ENCODE measurements at places on chromosomes 5 and 9. TPM values are rescaled to one million over a fixed set of nuclear protein-coding genes. Genes with fewer than 3 reads are reported as not detected.

Gene CYSTM1
- 601 TPM for polyA plus RNA-seq

DNA sequence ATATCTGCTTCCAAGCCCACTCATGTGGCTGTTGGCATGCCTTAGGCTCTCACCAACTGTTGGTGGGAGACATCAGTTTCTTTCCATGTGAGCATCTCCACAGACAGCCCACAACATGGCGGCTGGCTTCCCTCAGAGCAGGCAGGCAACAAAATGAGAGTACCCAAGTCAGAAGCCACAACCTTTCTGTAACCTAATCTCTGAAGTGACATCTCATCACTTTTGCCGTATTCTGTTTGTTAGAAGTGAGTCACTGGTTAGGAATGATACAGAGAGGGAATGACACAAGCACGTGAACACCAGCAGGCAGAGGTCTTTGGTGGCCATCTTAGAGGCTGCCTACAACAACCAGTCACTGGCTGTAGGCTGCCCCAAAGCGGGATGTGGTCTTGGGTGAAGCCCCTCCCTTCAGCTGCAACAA lies 88.6 kb upstream of the RASGRF2 start:
- no peak overlapping the region for H3K27ac ChIP-seq
- H3K4me1 ChIP-seq: no peaks in the 10 kb centered on the region
- H3K27me3 ChIP-seq: no peaks in the 10 kb centered on the region
- no peak overlapping the region for H3K4me3 ChIP-seq
- peaks cover 2% of the 10 kb centered on the region for H3K36me3 ChIP-seq

- DNase-seq: no peak
- no peaks in the 10 kb centered on the region for H3K27me3 ChIP-seq
- no peak overlapping the region for H3K4me3 ChIP-seq
- no peaks in the 10 kb centered on the region for H3K4me1 ChIP-seq
- no peak overlapping the region for H3K27ac ChIP-seq
- H3K36me3 ChIP-seq: no peaks in the 10 kb centered on the region
Observed at GRCh38 chr5:101160002-101160401, 256.9 kb upstream of the ST8SIA4 start.

DNA sequence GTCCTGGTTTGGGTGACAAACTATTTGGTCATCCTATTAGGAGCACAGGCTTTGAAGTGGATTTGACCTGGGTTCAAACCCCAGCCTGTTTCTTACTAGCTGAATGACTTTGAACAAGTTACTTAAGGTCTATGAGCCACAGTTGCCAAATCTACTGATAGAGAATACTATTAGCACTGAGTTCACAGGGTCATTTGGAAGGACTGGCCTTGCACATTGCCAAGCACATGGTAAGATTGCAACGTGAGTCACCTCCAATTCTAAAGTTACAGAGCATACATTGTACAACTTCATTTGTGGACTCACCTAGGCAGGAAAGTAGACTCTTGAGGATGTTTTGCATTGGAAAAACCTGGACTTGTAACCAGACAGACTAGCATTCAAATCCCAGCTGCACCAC lies 38.9 kb downstream of the MFAP3 start:
- H3K36me3 ChIP-seq: no peaks in the 10 kb centered on the region
- H3K27me3 ChIP-seq: no peaks in the 10 kb centered on the region
- H3K27ac ChIP-seq: no peak overlapping the region
- DNase-seq: no peak

- DNase-seq: no peak
- no peaks in the 10 kb centered on the region for H3K4me1 ChIP-seq
- H3K4me3 ChIP-seq: no peak overlapping the region
- peaks cover 94% of the 10 kb centered on the region for H3K36me3 ChIP-seq
Observed at GRCh38 chr9:33354651-33355211, 47.6 kb downstream of the AQP7 start.

Gene DOCK2
- 0.55 TPM for polyA plus RNA-seq

DNA sequence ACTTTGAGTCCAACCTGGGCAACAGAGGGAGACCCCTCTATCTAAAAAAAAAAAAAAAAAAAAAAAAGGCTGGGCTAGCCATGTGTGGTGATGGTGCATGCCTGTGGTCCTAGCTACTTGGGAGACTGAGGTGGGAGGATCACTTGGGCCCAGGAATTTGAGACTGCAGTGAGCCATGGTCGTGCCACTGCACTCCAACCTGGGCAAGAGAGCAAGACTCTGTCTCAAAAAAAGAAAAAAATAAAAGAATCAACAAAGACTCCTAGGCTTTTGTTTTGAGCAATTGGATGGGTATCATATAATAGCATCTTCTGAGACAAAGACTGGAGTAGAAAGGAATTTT lies 481.7 kb upstream of the PAPPA start:
- H3K4me1 ChIP-seq: no peaks in the 10 kb centered on the region
- no peak overlapping the region for H3K4me3 ChIP-seq
- no peaks in the 10 kb centered on the region for H3K27me3 ChIP-seq
- no peak for DNase-seq
- H3K27ac ChIP-seq: no peak overlapping the region
- no peaks in the 10 kb centered on the region for H3K36me3 ChIP-seq

Gene FAM153A
- 0.04 TPM for polyA plus RNA-seq

DNA sequence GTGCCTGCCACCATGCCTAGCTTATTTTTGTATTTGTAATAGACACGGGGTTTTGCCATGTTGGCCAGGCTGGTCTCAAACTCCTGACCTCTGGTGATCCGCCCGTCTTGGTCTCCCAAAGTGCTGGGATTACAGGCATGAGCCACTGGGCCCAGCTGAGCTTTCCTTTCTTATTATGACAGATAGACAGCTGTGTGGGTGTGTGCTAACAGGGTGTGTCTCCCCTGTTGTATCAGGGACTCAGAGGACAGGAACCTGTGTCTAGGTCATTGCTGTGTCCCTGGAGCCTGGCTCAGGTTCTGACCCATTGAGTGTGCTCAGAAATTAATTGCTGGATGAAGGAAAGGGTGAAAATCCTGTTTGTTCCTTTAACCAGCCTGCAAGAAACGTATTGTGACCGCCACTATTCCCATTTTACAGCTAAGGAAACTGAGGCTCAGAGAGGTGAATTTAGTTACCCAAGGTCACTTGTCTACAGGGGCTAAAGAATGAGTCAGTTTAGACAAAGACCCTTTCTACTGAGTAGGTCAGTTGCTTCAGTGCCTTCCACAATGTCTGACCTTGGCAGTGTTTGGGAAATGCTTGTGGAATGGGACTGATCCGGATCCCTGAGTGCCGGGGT lies 16.8 kb downstream of the NCS1 start:
- H3K4me1 ChIP-seq: no peaks in the 10 kb centered on the region
- no peak for DNase-seq
- H3K27me3 ChIP-seq: peaks cover 2% of the 10 kb centered on the region
- H3K36me3 ChIP-seq: no peaks in the 10 kb centered on the region

Gene TSSK1B
- not detected for polyA plus RNA-seq

DNA sequence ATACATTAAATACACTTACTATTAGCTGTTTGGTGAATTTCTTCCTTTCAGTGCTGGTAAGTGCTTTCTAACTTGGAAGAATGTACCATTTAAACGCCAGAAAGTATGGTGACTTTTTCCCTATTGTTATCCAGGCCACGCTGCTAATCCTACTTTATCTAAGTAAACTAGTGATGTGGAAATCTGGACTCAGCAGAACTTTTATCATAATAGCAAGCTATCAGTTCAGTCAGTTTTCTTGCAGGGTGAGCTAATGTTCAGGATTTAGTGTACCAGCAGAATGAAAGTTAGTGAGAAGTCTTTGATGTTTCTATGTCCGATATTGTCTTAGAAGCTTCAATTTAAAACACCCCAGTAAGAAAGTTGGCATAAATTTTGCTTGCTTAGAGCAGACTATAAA lies 72.2 kb downstream of the HSD17B4 start:
- H3K36me3 ChIP-seq: peaks cover 58% of the 10 kb centered on the region
- H3K27me3 ChIP-seq: no peaks in the 10 kb centered on the region
- no peak overlapping the region for H3K4me3 ChIP-seq
- no peak overlapping the region for H3K27ac ChIP-seq
- no peaks in the 10 kb centered on the region for H3K4me1 ChIP-seq

Gene CCDC192
- 0.19 TPM for polyA plus RNA-seq

Gene CER1
- not detected for polyA plus RNA-seq

Gene AGXT2
- not detected for polyA plus RNA-seq

DNA sequence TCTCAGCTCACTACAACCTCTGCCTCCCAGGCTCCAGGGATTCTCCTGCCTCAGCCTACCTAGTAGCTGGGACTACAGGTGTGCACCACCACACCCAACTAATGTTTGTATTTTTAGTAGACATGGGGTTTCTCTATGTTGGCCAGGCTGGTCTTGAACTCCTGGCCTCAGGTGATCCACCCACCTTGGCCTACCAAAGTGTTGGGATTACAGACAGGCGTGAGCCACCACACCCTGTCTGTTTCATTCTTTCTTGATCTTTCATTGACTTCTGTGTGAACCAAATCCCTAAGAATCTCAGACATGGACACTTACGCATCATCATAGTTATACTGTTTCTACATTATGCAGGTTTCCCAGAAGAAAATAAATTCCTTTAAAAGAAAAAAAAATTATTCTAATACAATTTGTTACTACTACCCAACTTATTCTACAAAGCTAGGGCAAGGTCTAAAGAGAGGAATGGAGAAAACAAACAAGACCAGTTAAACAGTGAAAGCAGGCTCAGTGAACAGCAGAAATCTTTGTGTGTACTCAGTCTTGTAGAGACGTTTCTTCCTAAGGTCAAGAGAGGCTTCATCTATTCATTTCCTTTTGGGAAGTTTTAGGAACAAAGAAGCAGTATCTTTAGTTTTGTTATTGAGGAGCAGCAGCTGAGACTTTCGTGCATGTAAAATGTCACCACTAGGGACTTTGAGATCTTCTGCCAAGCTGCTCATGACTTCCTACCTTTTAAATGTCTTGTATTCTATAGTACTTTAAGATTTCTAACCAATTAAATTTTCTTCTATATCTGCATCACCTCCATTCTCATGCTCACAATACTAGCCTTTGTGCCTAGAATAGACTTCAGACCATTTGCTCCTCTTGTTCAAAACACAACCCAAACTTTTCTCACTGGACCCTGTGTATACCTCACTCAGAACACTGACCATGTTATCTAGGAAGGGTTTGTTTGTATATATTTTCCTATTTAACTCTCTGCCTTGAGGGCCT lies 5.6 kb upstream of the HMGCR start:
- no peak overlapping the region for H3K27ac ChIP-seq
- H3K4me1 ChIP-seq: no peaks in the 10 kb centered on the region
- H3K4me3 ChIP-seq: no peak overlapping the region
- no peaks in the 10 kb centered on the region for H3K36me3 ChIP-seq

DNA sequence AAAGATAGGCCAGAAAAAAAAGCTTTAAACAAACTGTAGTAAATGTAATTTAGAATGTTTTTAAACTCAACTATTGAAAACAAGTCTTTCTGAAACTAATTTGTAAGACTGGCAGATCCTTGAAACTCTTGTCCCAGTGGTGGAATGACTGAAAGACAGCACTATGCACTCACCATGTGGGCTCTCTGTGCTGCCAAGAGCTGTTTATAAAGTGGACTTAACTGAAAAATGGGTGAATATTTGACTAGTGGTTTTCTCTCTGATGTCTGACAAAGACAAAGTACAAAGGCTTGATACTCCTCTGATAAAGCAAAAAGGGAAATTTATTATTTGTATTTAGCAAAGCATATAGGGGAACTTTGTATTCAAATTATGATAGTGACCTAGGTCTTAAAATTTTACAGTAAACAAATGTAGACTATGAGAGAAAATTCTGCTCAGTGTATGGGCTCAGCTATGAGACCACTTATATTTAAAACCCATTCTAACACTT lies 635.4 kb downstream of the NR2F1-AS1 start:
- H3K4me1 ChIP-seq: no peaks in the 10 kb centered on the region
- DNase-seq: no peak
- no peak overlapping the region for H3K27ac ChIP-seq
- no peaks in the 10 kb centered on the region for H3K36me3 ChIP-seq
- no peak overlapping the region for H3K4me3 ChIP-seq

Gene ELAVL2
- 0.03 TPM for polyA plus RNA-seq

- no peaks in the 10 kb centered on the region for H3K36me3 ChIP-seq
- H3K4me1 ChIP-seq: peaks cover under 1% of the 10 kb centered on the region
- DNase-seq: no peak
- H3K27ac ChIP-seq: no peak overlapping the region
- H3K4me3 ChIP-seq: no peak overlapping the region
- no peaks in the 10 kb centered on the region for H3K27me3 ChIP-seq
Observed at GRCh38 chr5:143752165-143752850, 59.7 kb upstream of the HMHB1 start.

- no peaks in the 10 kb centered on the region for H3K36me3 ChIP-seq
- no peak overlapping the region for H3K27ac ChIP-seq
- H3K4me1 ChIP-seq: no peaks in the 10 kb centered on the region
- no peak for DNase-seq
- H3K27me3 ChIP-seq: no peaks in the 10 kb centered on the region
Observed at GRCh38 chr5:32474209-32474854, 29.8 kb upstream of the ZFR start.

- no peaks in the 10 kb centered on the region for H3K4me1 ChIP-seq
- no peaks in the 10 kb centered on the region for H3K27me3 ChIP-seq
- H3K27ac ChIP-seq: no peak overlapping the region
- no peak for DNase-seq
- no peak overlapping the region for H3K4me3 ChIP-seq
- H3K36me3 ChIP-seq: no peaks in the 10 kb centered on the region
Observed at GRCh38 chr5:174300941-174301761, 255.6 kb downstream of the NSG2 start.

- no peak overlapping the region for H3K4me3 ChIP-seq
- no peaks in the 10 kb centered on the region for H3K27me3 ChIP-seq
- H3K4me1 ChIP-seq: no peaks in the 10 kb centered on the region
Observed at GRCh38 chr5:27158775-27159174, 120.4 kb upstream of the CDH9 start.

DNA sequence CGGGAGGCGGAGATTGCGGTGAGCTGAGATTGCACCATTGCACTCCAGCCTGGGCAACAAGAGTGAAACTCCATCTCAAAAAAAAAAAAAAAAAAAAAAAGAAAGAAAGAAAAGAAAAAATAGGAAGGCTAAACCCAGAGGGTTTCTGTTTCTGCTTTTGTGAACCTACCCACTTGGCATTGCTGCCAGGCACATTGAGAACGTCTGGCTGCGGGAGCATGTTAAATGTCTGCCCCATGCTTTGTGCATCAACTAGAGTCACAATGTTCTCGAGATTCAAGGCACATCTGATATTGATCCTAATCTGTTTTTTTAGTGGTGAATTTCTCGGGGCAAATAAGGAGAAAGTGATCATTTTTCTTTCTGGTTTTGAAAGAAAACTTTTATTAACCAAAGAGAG lies 2.8 kb downstream of the SLC25A25 start:
- no peak overlapping the region for H3K4me3 ChIP-seq
- no peaks in the 10 kb centered on the region for H3K27me3 ChIP-seq
- peaks cover 43% of the 10 kb centered on the region for H3K4me1 ChIP-seq
- no peak for DNase-seq
- H3K27ac ChIP-seq: no peak overlapping the region

DNA sequence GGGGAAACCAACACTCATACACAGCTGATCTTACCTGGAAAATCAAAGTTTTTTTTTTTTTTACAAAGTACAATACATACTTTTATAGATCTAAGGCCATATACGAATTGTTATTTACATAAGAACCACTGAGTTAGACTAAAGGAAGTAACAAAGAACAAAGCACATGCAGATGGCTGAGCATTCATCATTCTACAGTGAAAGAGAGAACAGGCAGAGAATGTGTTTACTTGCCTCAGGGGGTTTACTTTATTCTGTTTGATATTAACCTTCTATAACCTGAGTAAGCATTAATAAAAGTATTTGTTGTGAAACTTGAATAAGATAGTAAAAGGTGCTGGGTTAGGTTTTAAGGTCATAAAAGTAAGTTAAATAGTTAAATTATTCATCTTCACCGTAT lies 54.7 kb downstream of the SLC38A9 start:
- H3K27ac ChIP-seq: no peak overlapping the region
- H3K36me3 ChIP-seq: no peaks in the 10 kb centered on the region
- H3K27me3 ChIP-seq: no peaks in the 10 kb centered on the region
- H3K4me1 ChIP-seq: no peaks in the 10 kb centered on the region
- H3K4me3 ChIP-seq: no peak overlapping the region

Gene GPR150
- 0.64 TPM for polyA plus RNA-seq
